ENCODE measurements at places on chromosomes 5 and 9. TPM values are rescaled to one million over a fixed set of nuclear protein-coding genes. Genes with fewer than 3 reads are reported as not detected.

The ASPN gene
- total RNA-seq: not detected

- no peak for DNase-seq
Measured at GRCh38 chr5:82331557-82331956, 53.4 kb upstream of the RPS23 start.

The NDUFAF2 gene
- total RNA-seq: 87.6 TPM

The PALM2AKAP2 gene
- not detected for total RNA-seq

- DNase-seq: no peak
Measured at GRCh38 chr5:143418140-143418866, 14.8 kb upstream of the NR3C1 start.

The SPINK13 gene
- not detected for total RNA-seq
